ENCODE measurements at places on chromosomes 11 and 22.

- no peak for DNase-seq
Observed at GRCh38 chr11:33753304-33753967, 17.2 kb upstream of the CD59 start.

GRCh38 chr11:69636512-69637197, 4.3 kb upstream of the CCND1 start:
- DNase-seq = no peak

DNA sequence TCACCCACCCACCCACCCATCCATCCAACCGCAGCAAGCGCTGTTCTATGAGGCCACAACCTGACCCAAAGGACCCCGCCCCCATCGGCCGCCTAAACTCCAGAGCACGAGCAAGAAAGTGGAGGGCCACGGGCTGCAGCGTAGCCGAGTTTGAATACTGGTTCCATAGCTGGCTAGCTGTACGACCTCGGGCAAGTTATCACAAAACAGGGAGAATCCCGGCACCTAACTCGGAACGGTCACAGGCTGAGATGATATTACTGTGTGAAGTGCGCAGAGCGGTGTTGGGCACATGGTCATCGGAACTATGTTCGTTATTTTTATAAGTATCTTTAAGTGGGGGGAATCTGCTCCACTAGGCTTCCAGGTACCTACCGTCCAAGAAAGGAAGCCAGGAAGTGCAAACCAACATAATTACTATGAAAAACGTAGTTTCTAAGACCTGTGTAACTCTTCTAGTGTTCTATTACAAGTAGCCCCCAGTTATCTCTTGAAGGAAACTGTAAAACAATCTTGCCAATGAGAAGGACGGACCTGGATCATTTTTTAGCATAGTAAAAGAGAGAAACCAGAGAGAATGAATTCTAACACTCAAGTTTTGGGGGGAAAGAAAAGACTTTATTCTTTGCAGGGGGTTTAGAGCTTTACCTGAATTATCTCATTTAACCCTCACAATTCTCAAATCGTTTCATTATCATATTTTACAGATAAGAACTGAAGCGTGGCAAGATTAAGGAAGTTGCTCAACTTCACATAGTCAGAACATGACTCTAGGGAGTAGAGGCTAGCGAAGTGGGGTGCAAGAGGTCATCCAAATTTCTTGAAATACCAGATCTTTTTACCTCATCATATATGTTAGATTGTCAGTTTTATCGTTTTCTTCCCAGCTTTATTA, 663 bp upstream of the BUD13 start:
- DNase-seq = no peak

- no peak for DNase-seq
Observed at GRCh38 chr11:30254307-30255298, 23.8 kb downstream of the FSHB start.

DNA sequence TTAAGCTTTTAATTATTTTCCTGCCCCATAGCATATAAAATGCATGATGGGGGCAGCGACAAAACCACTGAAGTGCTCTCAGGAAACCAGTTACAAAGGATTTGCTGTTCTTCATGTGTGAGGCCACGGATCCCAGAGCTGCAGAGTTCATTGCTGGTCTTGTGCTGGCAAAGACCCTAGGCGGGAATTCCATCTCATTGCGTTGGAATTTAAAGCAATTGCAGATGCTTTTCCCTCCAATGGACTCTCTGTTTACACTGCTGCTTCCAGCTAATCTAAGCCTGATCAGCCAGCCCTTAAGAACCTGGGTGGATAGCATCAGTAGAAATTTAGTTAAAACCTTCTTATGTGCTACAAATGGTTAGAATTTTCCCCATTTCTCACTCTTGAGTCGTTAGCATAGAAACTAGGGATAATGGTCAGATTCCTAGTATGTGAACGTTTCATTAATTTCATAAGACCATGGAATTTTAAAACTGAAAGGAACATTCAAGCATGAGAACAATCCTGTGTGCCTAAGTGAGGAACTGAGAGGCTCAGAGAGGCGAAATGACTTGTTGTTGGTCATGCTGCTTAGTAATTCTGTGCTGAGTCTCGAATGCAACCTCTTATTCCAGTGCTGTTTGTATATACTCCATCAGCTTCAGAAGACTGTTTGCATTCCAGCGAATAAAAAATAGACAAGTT, 36.1 kb upstream of the ADSL start:
- no peak for DNase-seq

- DNase-seq = no peak
Observed at GRCh38 chr11:124889191-124890091, 8.2 kb downstream of the ROBO4 start.

GRCh38 chr11:115758011-115758410, 253.8 kb upstream of the CADM1 start:
- DNase-seq = no peak

GRCh38 chr22:27880778-27881394, 38.2 kb downstream of the PITPNB start:
- no peak for DNase-seq

DNA sequence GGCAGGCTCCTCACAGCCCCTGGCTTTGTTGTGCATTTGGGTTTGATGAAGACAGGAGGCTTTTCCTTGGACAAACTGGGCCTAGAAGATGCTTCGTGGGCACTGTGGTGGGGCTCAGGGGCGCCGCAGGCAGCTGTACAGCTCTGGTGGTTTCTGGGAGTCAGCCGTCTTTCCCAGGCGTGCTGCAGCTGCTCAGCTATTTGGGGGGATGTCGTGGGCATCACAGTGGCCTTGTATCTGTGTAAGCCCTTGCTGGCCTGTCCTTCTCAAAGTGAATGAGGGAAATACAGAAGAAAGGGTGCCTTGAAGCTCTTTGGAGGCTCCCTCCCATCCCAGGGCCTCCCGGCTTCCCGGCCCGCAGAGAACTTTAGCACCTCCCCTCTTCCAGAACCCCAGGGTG, 89.5 kb downstream of the TBC1D22A start:
- DNase-seq = no peak

DNA sequence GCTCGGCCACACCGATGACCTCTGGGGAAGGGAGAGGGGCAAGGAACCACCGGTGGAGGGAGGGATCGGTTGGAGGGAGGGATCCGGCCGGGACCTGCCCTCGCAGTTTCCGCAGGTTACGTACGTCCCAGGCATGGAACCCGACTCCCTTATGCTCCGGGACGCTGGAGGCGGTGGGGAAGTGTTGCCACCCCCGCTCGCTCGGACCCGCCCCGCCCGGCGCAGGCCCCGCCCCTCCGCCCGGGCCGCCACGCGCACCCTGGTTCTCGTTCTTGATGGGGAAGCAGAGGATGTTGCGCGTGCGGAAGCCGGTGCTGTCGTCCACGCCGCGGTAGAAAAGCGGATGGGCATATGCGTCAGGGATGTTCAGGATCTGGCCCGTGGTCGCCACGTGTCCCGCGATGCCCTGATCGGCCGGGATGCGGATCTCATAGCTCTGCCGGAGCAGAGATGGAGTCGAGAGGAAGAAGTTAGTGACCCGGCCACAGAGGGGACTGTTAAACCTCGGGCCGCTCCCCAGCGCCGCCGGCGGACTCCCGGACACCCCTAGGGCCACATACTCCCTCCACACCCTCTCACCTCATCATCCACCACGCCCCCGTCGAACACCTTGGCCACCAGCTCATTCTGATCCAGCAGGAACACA, 89.8 kb downstream of the PDE2A start:
- no peak for DNase-seq

GRCh38 chr11:65851083-65851579, 6.8 kb downstream of the CFL1 start:
- DNase-seq = no peak

GRCh38 chr11:103960108-103960507, 76.3 kb upstream of the DDI1 start:
- no peak for DNase-seq

DNA sequence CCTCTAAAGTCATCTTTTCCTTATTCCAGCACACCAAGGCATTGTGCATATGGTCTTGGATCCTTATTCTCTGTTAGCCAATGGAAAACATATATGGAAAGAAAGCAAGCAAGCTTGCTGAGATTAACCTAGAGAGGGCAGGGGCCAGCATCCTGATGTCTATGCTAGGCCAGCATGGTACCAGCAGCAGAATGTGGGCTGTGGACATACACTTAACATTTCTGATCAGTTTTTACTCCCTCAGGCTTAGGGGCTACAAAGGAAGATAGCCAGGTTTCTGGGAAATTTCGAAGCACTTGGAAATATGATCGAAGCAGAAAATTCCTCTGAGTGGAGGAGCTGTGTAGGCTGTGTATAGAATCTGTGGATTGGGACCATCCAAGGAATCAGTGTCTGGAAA, 67.0 kb downstream of the ST3GAL4 start:
- DNase-seq = no peak

- DNase-seq = no peak
Observed at GRCh38 chr11:66845143-66845875, 2.1 kb downstream of the RCE1 start.

GRCh38 chr11:38060136-38060535, 1462.1 kb upstream of the RAG2 start:
- no peak for DNase-seq

- peak; percentile 88 for DNase-seq
Observed at GRCh38 chr11:67409261-67409666, 5.4 kb downstream of the TBC1D10C start.

GRCh38 chr11:35974882-35975589, 31.2 kb downstream of the LDLRAD3 start:
- DNase-seq = no peak

- DNase-seq = no peak
Observed at GRCh38 chr11:94501522-94501921, 7.7 kb downstream of the ANKRD49 start.

DNA sequence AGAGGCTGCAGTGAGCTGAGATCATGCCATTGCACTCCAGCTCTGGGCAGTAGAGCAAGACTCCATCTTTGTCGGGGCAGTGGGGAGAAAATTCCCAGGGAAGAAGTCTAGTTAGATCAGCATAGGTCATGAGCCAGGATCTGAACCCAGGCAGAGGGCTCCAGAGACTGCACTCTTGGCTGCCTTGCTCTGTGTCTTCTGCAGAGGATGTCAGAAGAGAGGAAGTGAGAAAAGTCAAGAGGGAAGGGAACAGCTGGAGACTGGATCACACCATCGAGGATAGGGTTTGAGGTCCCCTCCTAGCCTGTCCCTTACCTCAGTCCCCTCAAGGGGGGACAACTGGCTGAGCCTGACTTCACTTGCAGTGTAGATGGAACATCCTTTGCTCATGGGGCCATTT, 5.8 kb downstream of the MYOD1 start:
- no peak for DNase-seq

DNA sequence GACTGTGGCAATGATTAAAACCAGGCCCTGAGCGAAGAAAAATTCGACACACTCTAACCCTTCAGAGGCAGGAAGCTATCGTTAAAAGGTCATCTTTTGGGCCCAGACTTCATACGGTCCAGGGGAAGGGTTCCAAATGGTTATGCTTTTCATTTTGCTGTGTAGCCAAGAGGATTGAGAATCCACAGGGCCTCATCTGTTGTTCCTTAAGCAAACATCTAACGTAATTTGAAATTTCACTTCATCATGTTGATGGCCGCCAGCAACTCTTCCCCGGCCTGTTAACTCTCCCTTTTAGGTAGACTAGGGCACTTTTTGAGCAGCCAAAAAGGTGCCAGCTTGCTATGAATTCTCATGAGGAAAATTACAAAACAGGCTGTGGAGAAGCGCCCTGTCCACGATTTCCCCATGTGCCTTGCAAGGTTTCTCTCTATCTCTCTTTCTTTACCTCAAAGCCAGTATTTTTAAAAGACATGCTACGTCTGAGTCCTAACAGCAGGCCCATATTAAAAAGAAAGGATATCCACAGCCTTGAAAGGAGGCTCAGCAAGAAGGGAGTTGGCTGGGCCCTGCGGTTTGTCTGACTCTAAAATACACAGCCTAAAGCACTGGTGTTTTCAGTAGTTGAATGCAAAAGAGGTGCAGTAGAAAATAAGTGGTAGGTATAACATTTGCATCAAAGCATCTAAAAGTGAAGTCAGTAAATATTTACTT, 356.3 kb upstream of the NARS2 start:
- DNase-seq = no peak

DNA sequence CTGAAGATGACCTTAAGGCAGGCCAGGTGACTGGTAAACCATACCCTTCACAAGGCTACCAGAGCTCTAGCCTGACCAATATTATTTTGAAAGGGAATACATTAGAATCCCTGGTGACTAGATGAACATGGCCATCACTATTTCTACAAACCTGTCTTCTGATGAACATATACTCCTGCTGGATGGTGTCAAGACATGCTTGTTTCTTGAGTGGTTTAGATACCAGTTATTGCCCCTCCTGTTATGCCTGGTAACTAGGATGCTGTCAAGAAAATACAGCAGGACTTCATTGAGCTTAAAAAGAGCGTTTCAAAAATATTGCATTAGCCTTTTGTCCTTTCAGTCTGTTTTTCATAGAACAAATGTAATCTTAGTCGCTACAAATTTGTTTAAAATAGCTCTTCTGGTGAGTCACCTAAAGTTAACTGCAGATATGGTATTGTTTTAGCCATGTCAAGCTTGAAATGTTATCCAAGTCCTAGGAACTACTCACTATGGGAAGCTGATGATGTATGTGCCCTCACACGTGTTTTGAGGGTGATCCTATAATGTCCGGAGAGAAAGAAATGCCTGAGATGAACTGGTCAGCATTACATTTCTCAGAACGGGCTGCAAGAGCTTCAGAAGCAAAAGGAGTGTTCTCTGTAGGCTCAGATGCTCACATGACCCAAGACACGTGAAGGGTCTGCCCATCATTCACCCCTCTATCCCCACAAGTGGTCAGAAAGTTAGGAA, 20.6 kb downstream of the ADM start:
- no peak for DNase-seq

GRCh38 chr11:119323532-119324033, 6.7 kb upstream of the MCAM start:
- DNase-seq = no peak

GRCh38 chr22:42646569-42647525, 2.3 kb downstream of the CYB5R3 start:
- no peak for DNase-seq

DNA sequence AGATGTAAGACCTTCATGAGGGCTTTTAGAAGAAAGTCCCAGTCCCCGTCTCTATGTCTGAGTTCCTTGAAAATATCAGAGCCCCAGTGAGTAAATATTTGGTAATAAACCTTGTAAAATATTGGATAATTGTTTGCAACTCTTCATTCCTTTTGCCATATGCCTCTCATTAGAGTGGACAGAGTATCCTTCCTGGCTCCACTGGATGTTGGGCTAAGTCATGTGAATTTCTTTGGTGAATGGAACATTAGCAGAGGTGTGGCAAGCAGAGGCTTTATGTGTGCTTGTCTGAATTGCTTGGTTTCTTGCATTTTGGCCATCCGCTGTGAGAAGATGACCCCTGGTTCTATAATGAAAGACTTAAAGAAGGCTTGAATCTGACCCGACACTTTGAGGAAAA, 490.3 kb downstream of the METTL15 start:
- no peak for DNase-seq

DNA sequence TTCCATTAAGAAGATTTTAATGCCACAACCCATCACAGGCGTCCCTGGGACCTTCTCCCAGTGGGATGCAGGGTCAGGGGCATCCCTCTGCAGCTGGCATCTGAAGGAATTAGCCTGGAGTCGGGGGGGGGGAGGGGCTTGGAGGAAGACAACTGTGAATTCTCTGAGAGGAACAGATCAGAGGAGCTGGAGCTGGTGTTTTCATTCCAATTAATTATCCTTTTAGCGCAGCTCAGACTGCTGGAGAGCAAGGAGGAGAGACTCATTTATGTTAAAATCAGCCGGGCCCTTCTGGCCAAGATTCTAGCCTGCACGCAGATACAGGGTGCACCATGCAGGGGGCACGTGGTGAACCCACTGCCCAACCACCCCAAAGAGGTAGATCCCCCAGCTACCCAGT, 116.2 kb downstream of the CHST1 start:
- DNase-seq = no peak

- no peak for DNase-seq
Observed at GRCh38 chr22:32661737-32662586, 139.5 kb upstream of the TIMP3 start.
